ENCODE measurements at places on chromosomes 16 and 17. TPM values are rescaled to one million over a fixed set of nuclear protein-coding genes. Genes with fewer than 3 reads are reported as not detected.

- H3K4me1 ChIP-seq = no peaks in the 10 kb centered on the region
- no peaks in the 10 kb centered on the region for H3K27me3 ChIP-seq
- no peaks in the 10 kb centered on the region for H3K36me3 ChIP-seq
- DNase-seq = peak; percentile 50
Observed at GRCh38 chr16:79598348-79599181, 2.0 kb downstream of the MAF start.

GRCh38 chr17:76538281-76538931, 897 bp upstream of the CYGB start:
- peaks cover 28% of the 10 kb centered on the region for H3K4me1 ChIP-seq
- no peaks in the 10 kb centered on the region for H3K27me3 ChIP-seq
- H3K36me3 ChIP-seq = no peaks in the 10 kb centered on the region
- H3K27ac ChIP-seq = peak overlapping the region; percentile 75
- peak overlapping the region; percentile 50 for H3K4me3 ChIP-seq

DNA sequence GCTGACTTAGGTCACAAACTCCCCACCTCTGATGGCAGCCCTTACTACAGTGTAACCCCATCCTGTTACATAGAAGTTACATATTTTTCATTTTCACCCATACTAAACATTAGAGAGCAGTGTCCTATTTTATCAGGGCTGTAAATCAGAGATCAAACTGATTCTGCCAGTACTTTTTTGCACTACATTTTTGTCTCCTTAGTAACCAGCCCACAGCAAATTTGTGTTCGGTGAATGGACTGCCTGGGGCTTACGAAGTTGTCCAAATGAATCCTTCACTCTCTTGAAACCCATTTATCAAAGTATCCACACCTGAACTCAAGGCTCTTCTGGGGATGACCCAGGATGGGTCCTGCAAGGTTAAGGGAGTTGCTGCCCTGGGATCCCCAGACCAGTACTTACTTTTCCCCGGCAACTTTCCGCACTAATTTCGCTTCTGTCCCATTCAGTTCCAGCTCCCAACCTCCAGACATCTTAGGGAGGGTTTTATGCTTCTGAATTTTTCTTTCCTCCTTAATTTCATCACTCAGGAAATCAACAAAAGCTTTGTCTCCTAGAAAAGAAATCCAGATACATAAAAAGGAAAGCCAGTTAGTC, 1.1 kb downstream of the C1QBP start:
- peak overlapping the region; percentile 79 for H3K4me3 ChIP-seq
- no peak for DNase-seq

DNA sequence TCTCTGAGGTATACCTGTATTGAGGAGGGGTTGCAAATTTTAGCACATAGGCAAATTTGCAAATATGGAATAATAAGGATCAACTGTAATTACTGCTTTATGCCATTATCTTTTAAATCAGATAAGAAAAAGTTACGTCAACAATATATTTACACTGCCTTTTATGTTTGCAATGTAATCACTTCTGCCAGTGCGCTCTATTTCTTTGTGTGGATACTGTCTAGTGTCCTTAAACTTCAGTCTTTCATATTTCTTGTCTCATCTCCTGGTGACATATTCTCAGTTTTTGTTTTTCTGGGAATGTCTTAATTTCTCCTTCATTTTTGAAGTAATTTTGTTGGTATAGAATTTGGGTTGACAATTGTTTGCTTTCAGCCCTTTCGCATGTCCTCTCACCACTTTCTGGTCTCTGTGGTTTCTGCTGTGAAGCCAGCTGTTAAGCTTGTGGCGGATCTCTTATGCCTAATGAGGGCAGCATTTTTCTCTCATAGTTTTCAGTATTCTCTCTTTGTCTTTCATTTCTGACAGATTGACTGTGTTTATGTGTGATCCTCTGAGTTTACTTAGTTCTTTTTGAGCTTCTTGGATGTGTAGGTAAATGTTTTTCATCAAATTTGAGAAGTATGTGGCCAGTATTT, 37.6 kb upstream of the ABCC11 start:
- H3K4me1 ChIP-seq = no peaks in the 10 kb centered on the region
- DNase-seq = no peak
- no peaks in the 10 kb centered on the region for H3K27me3 ChIP-seq
- H3K36me3 ChIP-seq = no peaks in the 10 kb centered on the region
- no peak overlapping the region for H3K27ac ChIP-seq
- H3K4me3 ChIP-seq = no peak overlapping the region

DNA sequence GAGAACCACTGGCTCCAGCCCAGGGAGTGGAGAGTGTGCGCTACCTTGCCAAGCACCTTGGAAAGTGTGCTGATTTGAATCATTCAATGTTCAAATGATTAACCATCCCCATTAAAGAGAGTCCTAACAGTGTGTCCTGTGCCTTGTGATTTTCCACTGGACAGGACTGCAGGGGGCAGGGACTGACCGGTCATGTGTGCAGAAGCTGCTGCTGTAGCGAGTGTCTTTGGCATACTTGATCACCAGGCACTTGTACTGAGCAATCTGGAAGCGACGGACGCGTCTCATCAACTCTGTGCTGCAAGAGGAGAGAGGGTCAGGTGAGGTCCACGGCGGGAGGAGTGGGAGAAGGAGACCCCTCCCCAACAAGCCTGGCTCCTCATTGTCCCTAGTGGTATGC, 2.0 kb downstream of the TK1 start:
- H3K4me1 ChIP-seq = peaks cover 16% of the 10 kb centered on the region
- no peaks in the 10 kb centered on the region for H3K36me3 ChIP-seq
- H3K4me3 ChIP-seq = no peak overlapping the region
- H3K27me3 ChIP-seq = no peaks in the 10 kb centered on the region

GRCh38 chr16:67865318-67865717, 7.5 kb upstream of the EDC4 start:
- H3K27ac ChIP-seq = no peak overlapping the region
- H3K4me3 ChIP-seq = no peak overlapping the region
- no peaks in the 10 kb centered on the region for H3K36me3 ChIP-seq
- no peaks in the 10 kb centered on the region for H3K27me3 ChIP-seq
- DNase-seq = no peak
- H3K4me1 ChIP-seq = peaks cover 25% of the 10 kb centered on the region

DNA sequence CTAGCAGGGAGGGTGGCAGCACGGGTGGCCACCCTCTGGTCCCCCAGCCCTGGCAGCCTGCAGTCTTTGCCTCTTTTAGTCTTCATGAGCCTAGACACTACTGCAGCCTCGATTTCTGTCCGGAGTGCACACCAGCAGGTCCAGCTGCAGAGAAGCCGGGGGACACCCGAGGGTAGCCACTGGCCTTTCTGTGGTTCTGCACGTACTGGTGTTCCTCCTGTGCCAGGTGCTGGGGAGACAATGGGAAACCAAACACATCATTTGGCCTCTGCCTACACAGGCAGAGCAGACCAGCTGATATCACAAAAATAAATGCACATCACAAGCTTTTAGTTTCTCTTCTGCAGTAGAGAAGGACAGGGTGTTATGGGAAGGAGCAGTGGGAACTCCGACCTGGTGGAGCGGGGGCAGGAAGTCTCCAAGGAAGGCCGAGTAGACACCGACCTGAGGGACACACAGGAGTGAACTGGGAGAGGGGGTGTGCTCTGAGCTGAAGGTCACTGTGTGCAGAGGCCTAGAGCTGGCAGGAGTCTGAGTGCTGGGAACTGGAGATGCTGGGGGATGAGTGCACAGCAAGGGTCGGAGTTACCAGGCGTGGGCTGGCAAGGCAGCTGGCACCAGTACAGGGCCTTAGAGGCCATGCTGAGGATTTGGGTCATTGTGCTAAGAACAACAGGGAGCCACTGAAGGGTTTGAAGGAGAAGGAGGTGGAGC, 23.1 kb downstream of the GPT2 start:
- H3K4me3 ChIP-seq = no peak overlapping the region
- H3K4me1 ChIP-seq = peaks cover 22% of the 10 kb centered on the region
- peak overlapping the region; percentile 61 for H3K27ac ChIP-seq
- no peaks in the 10 kb centered on the region for H3K36me3 ChIP-seq
- peak; percentile 82 for DNase-seq

DNA sequence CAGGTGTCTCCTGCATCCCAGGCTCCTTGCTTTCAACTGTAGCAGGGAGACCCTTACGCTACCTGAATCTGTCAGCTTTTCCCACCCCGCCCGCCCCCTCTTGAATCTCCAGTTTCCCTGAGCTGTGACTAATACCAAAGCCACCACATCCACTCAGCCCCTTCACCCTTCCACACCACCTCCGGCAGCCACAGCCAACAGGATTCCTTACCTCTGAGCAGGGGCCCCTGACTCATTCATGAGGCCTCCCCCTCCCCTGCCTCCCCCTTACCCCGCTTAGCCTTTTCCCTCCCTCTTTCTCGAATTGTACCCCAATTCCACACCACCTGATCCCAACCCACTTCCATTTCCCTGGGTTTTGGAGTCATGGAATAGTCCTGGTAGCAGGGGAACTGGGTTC, 2.3 kb downstream of the STX1B start:
- H3K4me3 ChIP-seq = no peak overlapping the region
- no peak overlapping the region for H3K27ac ChIP-seq
- H3K36me3 ChIP-seq = no peaks in the 10 kb centered on the region
- DNase-seq = no peak

- no peaks in the 10 kb centered on the region for H3K36me3 ChIP-seq
- no peak overlapping the region for H3K4me3 ChIP-seq
- no peaks in the 10 kb centered on the region for H3K27me3 ChIP-seq
- H3K4me1 ChIP-seq = peaks cover 34% of the 10 kb centered on the region
- DNase-seq = no peak
Observed at GRCh38 chr17:42096360-42097111, 1.7 kb downstream of the ZNF385C start.

GRCh38 chr16:67184453-67184994, 761 bp upstream of the MATCAP1 start:
- H3K27ac ChIP-seq = peak overlapping the region; percentile 99
- no peaks in the 10 kb centered on the region for H3K36me3 ChIP-seq
- peak overlapping the region; percentile 81 for H3K4me3 ChIP-seq
- H3K27me3 ChIP-seq = no peaks in the 10 kb centered on the region

DNA sequence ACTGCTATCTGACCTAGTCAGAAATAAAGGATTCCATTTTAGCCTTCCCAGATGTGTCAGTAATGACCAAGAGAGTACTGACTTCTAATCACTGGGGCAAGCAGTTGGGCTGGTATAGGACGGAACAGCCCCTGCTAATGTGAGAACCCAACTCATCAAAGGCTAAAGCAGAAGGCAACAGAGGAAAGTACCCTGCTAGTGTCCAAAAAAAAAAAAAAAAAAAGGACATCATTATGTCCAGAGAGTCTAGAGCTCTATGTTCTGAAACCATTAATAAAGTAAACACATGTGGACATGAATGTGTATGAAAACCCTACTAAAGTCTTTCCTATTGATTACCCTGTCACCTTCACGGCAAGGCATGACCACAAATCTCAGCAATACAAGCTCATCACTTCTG, 85.0 kb downstream of the CYTH1 start:
- H3K27ac ChIP-seq = no peak overlapping the region
- no peaks in the 10 kb centered on the region for H3K4me1 ChIP-seq
- no peak for DNase-seq
- H3K36me3 ChIP-seq = no peaks in the 10 kb centered on the region

GRCh38 chr17:57718878-57719277, 26.2 kb downstream of the CCDC182 start:
- no peak for DNase-seq
- no peak overlapping the region for H3K4me3 ChIP-seq
- no peaks in the 10 kb centered on the region for H3K27me3 ChIP-seq
- H3K36me3 ChIP-seq = no peaks in the 10 kb centered on the region
- no peak overlapping the region for H3K27ac ChIP-seq

DNA sequence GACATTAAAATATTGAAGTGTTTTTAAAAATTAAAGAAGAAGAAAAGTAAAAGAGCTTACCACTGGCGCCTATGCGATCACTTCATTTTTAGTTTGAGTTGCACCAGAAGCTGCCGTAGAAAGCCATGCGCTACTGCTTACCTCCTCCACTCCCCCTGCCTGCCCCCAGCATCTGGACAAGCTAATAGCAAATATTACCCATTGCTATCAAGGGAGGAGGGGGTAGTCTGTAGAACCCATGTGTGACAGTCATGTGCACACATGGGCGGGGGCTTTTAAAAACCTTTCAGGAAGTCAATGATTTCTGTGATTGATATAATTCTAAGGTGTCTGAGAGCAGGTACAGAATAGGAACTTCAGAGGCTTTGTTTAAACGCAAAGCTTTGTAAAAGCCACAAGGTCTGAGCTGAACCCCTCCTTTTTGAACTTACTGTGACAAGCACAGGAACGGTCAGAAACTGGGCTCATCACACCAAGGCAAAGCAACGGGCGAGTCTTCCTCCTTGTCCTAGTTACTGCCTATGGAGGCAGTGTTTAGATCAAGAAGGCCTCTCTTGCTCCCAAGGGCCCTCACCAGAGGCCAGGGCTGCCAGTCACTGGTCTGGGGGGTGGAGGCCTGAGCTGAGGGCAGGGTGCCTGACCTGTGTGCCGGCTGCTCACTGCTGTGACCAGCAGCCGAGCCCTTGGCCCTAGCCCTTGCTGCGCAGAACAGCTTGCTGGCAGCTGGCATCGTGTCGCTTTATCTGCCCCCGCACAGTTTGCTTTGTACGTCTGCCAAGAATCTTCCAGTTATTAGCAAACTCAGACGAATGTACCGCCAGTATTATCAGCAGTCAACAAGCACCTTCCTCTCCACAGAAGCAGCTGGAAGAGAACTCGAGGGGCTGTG, 15.0 kb downstream of the GINS2 start:
- peaks cover 21% of the 10 kb centered on the region for H3K4me1 ChIP-seq
- H3K27ac ChIP-seq = peak overlapping the region; percentile 73
- no peak overlapping the region for H3K4me3 ChIP-seq
- no peaks in the 10 kb centered on the region for H3K36me3 ChIP-seq

DNA sequence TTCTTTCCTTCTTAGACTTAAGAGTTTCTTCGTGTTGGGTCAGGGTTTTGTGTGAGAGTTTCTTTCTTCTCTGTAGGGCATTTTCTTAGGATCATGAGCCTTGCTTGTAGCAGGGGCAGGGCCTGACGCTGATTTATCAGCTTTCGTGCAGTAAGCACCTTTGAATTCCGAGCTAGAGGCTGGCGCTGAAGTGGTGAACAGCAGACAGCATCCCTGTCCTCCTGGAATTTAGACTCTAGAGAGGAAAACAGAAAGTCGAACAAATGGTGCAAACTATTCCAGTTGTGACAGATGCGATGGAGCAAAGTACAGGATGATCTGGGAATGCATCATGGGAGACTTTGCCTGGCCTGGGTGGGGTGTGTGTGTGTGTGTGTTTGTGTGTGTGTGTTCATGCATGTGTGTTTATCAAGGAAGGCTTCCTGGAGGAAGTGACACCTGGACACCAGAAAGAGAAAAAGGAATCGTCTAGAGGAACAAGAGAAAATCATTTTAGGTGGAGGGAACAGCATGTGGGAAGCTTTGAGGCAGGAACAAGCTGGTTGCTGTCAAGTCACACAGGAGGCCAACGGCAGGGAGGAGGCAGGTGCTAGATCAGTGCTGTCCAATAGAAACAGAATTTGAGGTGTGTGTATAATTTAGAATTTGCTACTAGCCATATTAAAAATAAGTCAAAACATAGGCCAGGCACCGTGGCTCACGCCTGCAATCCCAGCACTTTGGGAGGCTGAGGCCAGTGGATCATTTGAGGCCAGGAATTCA, 60.2 kb downstream of the WWP2 start:
- H3K27me3 ChIP-seq = no peaks in the 10 kb centered on the region
- H3K4me1 ChIP-seq = peaks cover 11% of the 10 kb centered on the region
- no peak overlapping the region for H3K27ac ChIP-seq
- no peak for DNase-seq

Gene PNMT
- total RNA-seq = 2.6 TPM

Gene TNFRSF13B
- not detected for total RNA-seq

Gene HGS
- 160 TPM for total RNA-seq

Gene MYCBPAP
- 91.7 TPM for total RNA-seq

Gene SLC26A11
- 16.9 TPM for total RNA-seq

Gene MT1M
- total RNA-seq = 2.2 TPM
